ENCODE measurements at places on chromosomes 12 and 14. TPM values are rescaled to one million over a fixed set of nuclear protein-coding genes. Genes with fewer than 3 reads are reported as not detected.

- DNase-seq: peak; percentile 67
Observed at GRCh38 chr14:45526715-45527549, 273.9 kb upstream of the MIS18BP1 start.

- DNase-seq: no peak
Observed at GRCh38 chr14:70902184-70902583, 5.1 kb upstream of the PCNX1 start.

DNA sequence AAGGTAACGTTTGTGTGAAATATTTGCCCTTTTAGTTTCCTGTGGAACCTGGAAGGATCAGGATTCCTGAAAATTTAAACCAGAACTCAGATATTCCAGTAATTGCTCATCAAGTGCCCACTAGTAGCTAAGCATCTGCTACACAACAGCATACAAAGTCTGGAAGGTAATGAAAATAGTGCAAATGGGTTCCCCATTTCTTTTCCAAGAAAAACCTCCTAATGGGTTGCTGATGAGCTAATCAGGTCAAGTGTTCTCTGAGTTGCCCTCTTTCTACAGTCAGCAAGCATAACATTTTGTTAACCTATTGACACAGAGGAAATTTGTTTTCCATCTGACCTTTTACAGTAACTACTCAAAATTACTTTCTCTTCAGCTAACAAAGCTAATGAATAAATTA lies 83.6 kb upstream of the PMCH start:
- no peak for DNase-seq

DNA sequence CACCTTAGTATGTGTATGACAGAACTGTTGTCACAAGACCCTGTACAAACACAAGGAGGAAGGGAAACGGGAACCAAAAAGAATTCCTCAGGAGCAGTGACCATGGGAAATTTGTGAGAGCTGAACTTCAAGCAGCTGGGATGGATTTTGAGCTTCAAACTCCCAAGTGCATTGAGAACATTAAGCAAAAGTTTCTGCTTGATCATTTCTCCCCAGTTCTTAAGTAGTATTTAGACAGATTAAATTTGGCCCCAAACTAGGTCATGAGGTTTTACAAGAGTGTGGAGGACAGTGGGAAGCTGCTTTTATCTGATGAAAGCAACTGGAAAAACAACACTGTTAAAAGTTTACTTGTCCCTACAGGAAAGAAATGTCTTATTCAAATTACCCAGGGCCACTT lies 206.0 kb upstream of the DCN start:
- no peak for DNase-seq

DNA sequence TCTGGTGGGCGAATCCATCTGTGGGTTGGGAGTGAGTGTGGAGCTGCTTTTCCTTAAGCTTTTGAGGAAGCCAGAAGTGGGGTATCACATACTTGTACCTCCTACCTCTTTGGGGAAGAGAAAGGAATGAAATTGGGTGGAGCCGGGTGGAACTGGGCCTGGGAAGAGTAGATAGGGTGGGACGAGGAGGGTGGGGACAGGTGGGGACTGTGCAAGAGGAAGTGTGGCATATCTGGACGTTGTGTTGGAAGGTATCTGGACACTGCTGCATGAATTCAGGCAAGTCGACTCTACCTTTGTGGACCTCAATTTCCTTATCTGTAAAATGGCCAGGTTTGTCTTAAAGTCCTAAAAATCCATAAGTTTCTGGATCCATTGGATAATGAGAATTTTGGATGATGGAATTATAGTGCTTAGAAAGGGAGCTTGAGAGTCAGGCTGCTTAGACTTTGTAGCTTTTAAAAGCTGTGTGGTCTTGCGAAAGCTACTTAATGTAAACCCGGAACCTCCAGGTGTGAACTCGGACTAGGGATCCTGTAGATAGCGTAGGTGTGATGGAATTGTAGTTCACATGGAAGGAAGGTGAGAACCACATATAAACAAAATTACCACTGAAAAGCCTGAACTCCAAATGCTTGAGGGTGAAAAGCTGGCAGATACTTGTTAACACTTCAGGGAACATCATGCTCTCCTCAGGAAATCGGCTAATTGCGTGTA lies 2.1 kb downstream of the VRTN start:
- DNase-seq: no peak

DNA sequence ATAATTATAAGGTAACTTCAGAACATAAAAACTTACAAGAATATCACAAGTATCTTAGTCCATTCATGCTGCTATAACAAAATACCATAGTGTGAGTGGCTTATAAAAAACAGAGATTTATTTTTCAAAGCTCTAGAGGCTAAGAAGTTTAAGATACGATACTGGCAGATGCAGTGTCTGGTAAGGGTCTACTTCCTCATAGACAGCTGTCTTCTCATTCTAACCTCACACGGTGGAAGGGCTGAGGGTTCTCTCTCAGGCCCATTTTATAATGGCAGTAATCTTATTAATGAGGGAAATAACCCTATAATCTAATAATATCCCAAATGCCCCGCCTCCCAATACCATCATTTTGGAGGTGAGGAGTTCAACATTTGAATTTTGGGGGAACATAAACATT lies 23.7 kb upstream of the OSBPL8 start:
- no peak for DNase-seq

DNA sequence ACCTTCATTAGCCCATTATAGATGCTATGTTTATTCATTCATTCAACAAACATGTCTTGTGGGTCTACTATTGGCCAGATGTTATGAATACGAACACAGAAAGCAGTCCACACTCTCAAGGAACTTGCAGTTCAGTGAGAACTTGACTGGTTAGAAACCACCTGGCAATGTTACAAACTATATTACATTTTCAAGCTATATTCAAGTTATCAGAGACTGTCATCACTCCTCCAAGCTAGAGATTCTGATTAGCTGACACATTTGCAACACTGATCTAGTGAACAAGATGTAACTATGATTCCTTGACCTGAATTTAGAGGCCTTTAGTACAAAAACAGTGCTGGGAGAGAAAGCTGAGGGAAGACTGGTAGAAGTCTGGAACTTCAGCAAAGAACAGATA lies 170.7 kb upstream of the EEA1 start:
- no peak for DNase-seq

DNA sequence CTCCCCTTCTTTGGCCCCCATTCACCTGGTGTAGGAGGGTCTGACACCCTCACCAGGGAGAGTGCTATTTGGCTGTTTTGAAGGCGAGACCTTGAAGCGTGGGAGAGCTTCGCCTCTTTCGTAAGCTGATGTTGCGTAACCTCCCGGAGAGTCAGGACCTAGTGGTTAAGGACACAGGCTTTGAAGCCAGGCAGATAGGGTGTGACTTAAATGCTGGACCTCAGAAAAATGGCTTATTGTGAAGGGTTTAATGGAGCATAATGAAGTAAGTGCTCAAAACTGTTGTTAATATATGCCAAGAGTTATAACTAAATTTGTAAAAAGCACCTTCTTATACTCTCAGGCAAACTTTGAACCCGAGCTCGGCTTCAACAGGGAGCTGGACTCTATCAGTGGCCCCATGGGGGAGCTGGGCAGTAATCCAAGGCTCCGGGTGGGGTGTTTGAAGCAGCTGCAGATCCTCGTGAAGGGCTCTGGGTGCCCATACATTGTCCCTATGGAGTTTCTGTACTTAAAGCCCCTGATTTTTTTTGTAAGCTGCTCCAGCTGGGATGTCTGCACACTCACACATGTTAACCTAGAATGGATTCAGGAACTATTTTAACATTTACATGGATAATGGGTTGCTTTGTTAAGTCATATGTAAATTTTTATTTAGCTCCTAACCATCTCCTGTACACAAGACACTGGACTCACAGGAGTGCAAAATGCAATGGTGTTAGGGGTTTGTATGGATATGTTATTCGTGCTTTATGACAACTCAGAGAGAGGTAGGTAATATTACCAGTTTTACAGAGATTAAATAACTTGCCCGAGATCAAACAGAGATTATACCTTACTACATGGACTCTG lies 26.0 kb downstream of the PPFIBP1 start:
- peak; percentile 73 for DNase-seq

GRCh38 chr14:63045234-63045611 lies at the start of gene KCNH5:
KCNH5 (minus strand) TSS chr14:63045458; CDS start chr14:63045186, 272 bp downstream.
- peak; percentile 88 for DNase-seq

GRCh38 chr14:31990926-31991572 lies 86.1 kb upstream of the ARHGAP5 start:
- peak; percentile 10 for DNase-seq

DNA sequence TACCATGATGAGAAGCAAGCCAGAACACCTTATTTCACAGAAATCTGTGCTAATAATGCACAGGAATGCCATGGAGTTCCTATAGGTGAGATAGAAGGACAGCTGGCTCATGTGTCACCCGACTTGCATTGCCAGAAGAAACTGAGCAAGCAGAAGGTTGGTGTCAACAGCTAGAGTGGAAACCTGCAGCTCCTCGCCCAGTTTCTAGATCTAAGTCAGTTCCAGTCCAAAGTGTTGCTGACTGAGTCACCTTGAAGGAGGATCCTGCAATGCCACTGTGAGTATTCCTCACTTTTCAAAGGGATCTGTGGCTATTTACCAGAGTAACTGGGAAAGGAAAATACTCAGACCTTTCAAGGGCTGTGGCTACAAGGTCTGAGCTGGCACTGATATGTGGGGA lies 17.1 kb downstream of the CDKL1 start:
- no peak for DNase-seq

GRCh38 chr12:68699486-68699885 lies 12.7 kb downstream of the NUP107 start:
- no peak for DNase-seq

DNA sequence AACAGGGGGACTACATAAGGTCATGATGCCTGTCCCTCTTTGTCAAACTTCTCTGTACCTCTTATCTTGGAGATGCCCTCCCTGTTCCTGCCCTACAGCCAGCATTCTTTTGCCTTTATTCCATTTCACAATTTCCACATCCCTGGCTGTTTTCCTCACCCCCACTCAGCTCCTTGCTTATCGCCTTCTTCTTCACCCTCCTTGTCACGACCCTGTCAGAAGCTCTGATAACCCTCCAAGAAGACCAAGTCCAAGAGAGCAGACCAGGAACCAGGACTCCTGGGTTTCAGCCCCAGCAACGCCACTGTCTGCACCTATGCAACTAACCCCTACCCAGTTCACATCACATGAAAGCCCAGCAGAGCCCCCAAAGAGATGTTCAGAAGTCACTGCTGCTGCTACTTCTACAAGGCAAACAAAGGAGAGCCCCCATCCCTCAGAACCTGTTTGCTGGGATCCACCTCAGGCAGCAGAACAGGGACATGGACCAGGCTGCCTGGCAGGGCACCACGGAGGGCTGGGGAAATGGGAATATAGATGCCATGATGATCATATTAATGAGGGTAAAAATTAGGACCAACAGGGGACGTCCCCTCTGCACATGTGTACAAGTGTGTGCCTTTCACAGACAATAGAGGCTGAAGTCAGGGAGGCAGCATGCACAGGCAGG lies 92.8 kb downstream of the SINHCAF start:
- no peak for DNase-seq

DNA sequence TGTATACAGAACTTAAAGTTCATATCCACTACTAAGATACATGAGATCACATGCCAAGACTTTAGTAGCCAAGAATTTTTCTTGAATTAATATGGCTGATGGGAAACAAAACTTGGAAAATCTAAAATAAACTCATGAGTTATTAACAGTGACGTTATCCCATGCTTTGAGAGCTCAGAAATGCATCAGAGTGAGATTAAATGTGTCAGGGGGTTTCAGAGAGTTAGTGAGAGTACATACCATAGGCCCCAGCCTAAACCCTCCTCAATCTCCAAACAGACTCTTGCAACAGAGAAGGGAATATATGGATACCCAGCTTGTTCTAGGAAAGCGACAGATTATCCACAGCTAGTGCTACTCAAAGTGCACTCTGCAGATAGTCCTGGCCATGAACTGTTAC lies 19.3 kb downstream of the SLC35F4 start:
- no peak for DNase-seq

GRCh38 chr14:20490563-20490962 lies 14.8 kb upstream of the RNASE10 start:
- DNase-seq: no peak

- DNase-seq: peak; percentile 51
Observed at GRCh38 chr14:97056086-97056485, 258.9 kb downstream of the VRK1 start.

TAS2R46 gene
- 2.2 TPM for total RNA-seq

ANAPC7 gene
- 141 TPM for total RNA-seq

CACNA1C gene
- 5.2 TPM for total RNA-seq

MSRB3 gene
- 2.8 TPM for total RNA-seq

AICDA gene
- total RNA-seq: not detected
